ENCODE measurements at places on chromosomes 13 and 19.

DNA sequence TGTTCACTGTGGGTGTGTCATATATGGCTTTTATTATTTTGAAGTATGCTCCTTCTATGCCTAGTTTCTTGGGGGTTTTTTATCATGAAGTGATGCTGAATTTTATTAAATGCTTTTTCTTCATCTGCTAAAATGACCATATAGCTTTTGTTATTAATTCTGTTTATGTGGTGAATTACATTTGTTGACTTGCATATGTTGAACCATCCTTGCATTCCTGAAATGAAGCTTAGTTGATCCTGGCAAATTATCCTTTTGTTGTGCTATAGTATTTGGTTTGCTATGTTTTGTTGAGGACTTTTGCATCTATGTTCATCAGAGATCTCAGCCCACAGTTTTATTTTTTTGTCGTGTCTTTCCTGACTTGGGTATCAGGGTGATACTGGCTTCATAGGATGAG is 12.1 kb downstream of the GPC6 start:
- DNase-seq = no peak

- DNase-seq = peak; percentile 92
Measured at GRCh38 chr13:75788481-75788981, 152.4 kb downstream of the LMO7 start.

- peak; percentile 65 for DNase-seq
Measured at GRCh38 chr19:19040417-19040816, 7.0 kb downstream of the ARMC6 start.

DNA sequence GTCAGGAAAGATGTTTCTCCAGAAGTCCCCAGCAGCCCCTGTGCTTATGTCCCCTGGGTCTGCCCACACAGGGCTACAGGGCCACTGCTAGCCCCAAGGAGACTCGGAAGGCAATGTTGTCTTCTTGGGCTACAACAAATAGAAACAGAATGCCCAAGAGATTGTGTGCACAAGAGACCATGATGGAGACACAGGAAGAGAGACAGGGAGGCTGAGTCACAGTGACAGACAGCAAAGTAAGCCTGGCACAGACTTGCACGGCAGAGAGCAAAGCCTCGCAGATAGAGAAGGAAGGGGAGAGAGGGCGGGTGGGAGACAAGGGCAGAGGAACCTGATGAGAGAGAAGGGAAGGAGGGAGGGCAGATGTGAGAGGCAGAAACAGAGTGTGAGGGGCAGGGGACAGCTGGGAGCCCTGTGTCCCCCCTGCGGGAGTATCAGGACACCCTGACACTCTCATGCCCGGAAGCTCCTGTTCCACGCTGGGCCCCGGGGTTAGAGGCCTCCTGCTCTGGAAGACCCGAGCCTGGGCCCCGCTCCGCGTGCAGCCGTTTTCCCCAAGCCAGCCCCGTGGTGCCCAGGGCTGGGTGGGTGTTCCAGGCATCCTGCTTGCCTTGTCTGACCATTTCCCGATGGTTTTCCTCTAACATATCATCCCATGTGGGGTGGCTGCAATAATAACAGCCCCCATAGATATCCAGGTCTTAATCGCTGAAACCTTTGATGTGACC is 2.7 kb upstream of the PLA2G4C start:
- DNase-seq = no peak

DNA sequence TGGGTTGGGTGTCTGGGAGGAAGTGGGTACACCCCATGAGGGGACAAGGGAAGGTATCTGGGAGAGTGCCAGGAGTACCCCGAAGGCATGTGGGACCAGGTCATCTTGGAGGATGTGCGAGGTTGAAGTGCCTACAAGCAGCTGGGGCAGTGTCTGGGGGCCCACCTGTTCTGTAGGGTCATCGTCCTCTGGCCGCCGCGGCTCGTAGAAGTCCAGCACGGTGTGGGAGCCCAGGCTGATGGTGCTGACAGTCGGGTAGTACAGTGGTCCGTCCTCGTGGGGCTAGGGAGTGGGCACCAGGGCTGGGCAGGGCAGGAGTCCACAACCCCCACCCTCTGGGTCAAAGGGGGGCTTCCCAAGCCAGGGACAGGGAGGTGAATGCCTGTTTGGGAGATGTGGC is 1.8 kb upstream of the SYNE4 start:
- no peak for DNase-seq

DNA sequence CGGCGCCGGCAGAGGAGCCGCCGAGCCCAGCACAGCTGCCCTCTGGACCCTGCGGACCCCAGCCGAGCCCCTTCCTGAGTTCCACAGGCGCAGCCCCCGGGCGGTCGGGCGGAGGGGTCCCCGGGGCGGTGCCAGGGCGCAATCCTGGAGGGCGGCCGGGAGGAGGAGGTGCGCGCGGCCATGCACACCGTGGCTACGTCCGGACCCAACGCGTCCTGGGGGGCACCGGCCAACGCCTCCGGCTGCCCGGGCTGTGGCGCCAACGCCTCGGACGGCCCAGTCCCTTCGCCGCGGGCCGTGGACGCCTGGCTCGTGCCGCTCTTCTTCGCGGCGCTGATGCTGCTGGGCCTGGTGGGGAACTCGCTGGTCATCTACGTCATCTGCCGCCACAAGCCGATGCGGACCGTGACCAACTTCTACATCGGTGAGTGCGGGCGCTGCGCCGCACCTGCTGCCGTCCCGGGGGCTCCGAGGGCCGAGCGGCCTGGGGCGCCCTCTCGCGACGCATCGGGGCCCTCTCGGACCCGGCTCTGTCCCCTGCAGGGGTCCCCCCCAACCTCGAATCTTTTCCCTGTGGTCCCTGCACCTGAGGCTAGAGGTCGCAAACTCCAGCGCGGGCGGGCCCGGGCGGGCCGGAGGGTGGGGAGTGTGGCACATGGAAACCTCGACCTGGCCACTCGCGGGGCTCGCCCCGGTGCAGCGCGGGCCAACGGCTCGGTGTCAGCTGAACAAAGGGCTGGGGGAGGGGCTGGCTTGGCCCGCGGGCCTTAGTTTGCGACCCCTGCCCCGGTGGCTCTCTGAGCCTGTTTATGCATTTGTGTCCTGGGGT is at the start of gene KISS1R:
KISS1R (plus strand) TSS at position 11 of the 829 bp plus-strand sequence; CDS start at position 181, 170 bp downstream.
- no peak for DNase-seq

DNA sequence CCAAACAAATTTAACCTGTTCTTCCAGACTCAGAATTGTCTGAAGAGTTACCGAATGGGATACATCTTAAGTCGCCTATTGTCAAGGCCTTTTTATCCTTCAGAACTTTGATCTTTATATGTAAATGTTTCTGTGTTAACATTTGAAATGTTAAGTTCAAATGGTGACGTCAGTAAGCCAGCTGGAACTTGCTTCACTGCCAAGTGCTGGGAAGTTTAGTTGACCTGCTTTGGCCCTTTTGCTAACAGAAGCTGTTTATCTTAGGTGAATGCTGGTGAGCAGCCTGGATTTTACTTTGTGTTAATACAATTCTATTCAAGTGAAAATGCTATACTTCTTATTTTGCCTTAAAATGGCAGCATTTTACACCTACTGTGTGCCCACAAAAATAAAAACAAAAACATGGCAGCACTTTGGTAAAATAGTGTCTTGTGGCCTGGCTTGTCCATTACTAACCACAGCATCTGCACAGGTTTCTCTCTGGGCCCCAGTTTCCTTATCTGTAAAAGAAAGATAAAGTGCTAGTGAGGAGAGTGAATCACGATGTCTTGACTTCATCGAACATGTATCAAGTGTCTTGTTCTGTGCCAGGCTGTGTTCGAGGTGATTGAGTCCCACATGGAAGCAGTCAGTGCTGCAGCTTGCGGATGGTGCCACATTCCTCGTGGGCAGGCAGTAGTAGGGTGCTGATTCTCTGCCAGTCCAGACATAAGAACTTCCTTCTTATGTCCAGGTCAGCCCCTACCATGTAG is 2.2 kb downstream of the NAXD start:
- peak; percentile 97 for DNase-seq

- peak; percentile 73 for DNase-seq
Measured at GRCh38 chr19:7500811-7501450, 12.1 kb upstream of the PEX11G start.

DNA sequence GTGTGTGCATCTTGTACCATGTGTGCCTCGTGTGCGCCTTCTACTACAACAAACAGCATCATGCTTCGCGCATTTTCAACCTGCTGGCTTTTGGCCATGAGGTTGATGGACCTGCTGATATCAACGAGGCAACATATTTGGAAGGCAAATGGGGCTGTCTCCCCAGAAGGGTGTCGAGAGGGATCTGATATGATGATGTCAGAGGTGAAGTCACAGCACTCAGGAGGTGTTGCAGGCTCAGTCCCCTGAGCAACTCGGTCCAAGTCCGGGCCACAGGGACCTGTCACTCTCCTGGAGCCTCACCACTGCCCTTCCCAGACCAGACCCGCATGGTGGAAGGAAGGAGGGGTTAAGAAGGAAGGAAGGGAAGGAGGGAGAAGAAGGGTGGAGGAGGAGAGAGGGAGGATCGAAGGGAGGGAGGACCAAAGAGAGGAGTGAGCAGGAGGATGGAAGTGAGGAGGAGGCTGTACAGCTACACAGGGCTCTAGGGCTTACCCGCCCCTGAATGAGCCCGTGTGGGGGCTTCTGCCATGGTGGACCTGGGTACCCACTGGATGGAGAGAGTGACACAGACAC is 6.7 kb upstream of the C13orf46 start:
- no peak for DNase-seq

DNA sequence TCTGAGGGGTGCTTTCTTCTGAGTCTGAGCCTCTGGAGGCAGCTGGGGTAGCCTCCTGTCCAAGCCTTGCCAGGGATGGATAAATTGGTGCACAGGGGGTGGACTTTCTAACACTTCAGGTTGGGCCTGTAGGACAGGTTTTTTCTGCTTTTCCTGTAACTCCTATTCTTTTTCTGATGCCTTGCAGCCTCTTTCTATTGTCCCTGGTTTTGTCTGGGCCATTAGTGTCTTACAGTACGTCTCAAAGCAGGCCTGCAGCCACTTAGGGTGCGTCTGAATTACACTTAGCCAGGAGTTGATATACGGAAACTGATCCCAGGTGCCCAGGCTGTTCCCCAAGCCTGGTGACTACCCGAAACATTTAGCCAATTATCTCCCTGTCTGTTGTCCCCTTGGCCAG is 213.3 kb upstream of the HTR2A start:
- DNase-seq = no peak

DNA sequence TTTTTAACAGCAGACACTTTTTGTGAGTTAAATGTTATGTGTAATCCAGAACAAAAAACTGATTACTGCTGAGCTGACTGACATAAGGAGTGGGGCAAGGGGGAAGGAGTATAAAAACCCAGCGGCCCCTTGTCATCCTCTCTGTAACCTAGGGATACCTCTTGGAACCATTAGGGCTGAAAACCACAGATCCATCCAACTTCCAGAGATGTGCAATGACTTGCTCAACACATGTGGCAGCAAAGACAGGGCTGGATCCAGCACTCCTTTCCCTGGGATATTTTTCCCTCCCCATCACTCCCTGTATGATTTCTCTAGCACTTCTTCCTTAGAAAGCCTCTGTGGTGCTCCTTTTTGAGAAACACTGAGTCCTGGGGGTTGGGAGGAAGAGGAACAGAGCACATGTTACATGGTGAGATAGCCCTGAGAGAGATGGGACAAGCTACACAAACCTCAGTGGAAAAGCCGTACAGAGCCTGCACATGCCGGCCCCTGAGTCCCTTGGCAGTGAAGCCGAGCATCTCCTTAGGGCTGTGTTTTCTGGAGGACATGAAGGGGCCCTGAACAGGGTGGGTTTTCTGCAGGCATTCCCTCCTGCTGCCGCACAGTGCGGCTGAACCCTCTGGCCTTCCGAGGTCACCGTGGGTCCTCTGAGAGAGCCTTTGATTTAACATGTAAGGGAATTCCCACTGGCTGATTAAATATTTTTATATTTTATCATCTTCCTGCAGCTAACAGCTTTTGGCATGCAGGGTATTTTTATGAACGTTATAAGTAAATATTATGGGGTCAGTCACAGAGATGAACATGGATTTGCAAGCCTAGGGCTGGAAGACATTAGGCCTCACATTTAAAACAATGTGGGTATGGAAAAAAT is 219.9 kb downstream of the COG6 start:
- DNase-seq = no peak

DNA sequence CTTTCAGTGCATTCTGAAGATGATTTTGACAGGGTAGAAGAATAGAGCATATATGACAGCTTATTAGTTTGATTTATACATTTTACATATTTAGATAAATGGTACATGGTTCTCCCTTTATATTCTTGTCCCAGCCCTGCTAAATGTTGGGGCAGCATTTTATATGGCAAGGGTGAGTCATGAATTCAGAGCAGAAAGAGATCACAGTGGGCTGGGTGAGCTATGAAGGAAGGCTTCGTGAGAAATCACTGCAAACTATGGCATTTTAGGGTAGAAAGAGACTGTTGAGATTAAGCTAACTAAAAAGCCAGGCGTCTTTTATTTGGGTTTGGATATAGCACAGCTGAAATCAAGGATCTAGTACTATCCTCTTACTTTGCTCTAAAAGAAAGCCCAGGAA is 23.9 kb upstream of the METTL21C start:
- DNase-seq = no peak

GRCh38 chr13:37288057-37288720 is 182.7 kb upstream of the CSNK1A1L start:
- no peak for DNase-seq

GRCh38 chr19:46975925-46976782 is 43.5 kb upstream of the NPAS1 start:
- DNase-seq = peak; percentile 97

- no peak for DNase-seq
Measured at GRCh38 chr19:41398598-41398997, 980 bp downstream of the BCKDHA start.

GRCh38 chr19:42149447-42150202 is 17.4 kb upstream of the POU2F2 start:
- DNase-seq = no peak

DNA sequence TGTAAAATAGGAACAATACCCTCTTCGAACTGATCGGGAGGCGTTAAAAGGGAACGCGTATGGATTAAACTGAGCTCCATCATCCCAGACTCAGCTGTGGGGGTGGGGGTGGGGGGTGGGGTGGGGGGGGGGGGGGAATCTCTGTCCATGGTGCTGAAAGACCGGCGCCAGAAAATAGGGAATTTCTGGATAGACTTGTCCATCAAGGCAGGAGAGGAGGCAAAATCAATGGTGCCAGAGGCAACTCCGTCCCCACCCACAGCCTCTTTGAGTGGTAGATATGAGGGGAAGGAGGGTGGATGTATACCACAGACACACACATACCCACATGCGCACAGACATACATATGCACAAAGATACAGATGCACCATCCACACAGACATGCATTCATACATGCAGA is 37.4 kb downstream of the ZNF787 start:
- DNase-seq = no peak

DNA sequence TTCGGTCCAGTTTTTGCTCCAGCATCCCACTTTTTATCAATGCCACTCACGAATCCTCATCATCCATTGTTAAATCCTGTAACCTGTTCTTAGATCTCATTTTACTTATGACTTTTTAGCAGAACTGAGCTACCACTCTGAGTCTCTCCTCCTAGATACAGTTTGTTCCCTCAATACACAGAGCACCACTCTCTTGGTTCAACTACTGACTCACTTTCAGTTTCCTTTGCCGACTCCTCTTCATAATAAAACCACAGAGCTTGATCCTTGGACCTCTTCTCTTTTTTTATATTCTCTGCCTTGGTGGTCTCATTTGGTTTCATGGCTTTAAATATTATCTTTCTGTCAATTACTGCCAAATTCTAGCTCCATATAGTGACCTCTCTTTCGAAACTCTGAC is 150.3 kb downstream of the SLITRK5 start:
- DNase-seq = no peak

GRCh38 chr19:6260912-6261650 is 18.7 kb downstream of the MLLT1 start:
- DNase-seq = no peak

- DNase-seq = no peak
Measured at GRCh38 chr19:1017115-1017905, 3.6 kb downstream of the TMEM259 start.
